ENCODE measurements at places on chromosomes 5 and 9.
A peak's percentile ranks its signal among the peaks of the same experiment; 100 is the strongest.

DNA sequence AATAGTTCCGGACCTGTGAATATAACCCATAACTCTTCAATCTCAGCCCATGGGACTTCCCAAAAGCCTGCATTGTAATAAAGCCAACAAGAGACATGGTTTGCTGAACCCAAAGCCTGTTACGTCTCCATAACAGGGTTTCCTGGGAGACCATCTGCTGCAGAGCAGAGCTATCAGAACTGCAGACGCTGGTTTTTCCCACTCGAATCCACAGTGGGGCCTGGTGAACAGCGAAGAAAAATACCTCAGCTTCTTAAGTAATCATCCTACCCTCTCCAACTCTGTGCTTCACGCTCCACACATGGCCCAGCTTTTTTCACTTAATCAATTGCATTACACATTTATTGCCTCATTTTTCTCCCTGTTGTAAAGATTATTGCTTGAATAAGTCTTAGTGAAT lies 409.5 kb upstream of the GRIA1 start:
- DNase-seq = no peak

- peak; percentile 63 for DNase-seq
Observed at GRCh38 chr9:101462558-101462957, 27.0 kb upstream of the ALDOB start.

GRCh38 chr9:77952635-77953328 lies 78.8 kb downstream of the GNAQ start:
- no peak for DNase-seq

DNA sequence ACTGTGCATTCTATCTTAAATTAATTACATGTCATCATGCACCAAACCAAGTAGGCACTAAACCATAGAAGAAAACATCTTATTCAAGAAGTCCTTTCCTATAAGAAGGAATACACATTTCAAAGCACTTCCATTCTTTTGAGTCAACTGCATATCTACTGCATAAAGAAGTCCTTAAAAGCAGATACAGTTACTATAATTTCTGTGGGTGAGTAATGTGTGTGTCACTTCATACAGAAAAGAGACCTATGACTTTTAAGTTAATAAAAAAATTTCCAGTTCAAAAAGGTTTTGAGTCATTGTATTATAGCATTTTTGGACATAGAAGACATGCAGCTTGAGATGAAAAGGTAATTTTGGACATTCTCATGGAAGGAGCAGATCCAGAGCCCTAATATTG lies 125.0 kb downstream of the DTWD2 start:
- no peak for DNase-seq

DNA sequence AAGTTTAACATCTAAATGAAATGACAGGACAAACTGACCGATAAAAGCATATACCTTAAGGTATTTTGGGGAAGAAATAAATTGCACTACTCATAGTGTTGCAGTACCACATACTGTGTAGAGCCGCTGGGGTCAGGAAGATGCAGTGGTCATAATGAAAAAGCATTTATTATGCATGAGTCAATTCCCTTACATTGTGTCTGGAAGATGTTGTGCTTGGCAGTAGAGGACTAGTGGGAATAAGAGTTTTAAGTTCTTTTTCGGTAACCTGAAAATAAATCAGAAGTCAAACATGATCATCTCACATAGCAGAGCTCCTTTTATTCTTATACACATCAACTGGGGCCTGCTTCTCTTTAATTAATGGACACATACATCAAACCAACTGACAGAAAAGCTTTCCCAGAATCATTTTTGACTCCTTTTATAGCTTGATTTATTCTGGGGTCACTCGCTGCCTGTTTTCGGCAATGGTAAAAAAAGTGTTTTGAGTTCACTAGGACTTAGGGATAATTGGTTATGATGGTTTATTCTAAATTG lies 262.5 kb upstream of the CHD1 start:
- DNase-seq = no peak

- peak; percentile 66 for DNase-seq
Observed at GRCh38 chr5:141402553-141403243, at the start of gene PCDHGA9. TSS of gene PCDHGA9 (plus strand) at chr5:141402778. CDS start at chr5:141402953, 175 bp downstream.

- DNase-seq = no peak
Observed at GRCh38 chr9:110255034-110255462, 1.3 kb downstream of the TXN start.

- DNase-seq = no peak
Observed at GRCh38 chr9:101498323-101498722, 35.3 kb upstream of the RNF20 start.

GRCh38 chr9:134515026-134515821 lies 126.4 kb upstream of the COL5A1 start:
- no peak for DNase-seq

DNA sequence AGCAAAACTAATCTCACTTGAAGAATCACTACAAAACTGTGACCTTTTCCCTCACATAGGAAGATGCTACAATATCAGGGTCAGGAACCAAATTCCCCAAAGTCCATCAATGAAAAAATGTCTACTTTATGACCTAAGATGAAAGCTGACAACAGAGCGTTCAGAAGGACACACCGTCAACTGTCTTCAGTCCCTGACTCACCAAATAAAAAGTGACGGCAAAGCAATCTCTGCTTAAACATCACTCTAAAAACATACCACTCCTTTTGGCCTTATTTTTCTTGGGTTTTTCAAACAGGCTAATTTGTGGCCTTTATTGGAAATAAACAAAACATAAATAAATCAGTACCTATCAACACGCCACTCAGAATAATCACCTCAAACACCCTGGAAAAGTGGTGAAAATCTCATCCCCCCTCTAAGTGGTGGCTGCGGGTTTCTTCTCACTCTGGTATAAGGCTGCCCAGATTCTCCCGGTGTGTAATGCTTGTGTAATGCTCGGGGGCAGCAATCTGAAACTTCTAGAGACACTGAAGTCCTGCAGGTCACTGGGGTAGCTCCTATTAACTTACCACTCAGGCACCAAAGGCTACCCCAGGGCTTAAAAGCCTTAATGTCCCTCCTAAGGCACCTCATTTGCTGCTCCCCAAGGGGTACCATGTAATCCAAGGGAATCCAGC lies 29.5 kb downstream of the SEMA4D start:
- no peak for DNase-seq

- DNase-seq = no peak
Observed at GRCh38 chr5:17436761-17437221, 61.2 kb upstream of the TAF11L2 start.

- DNase-seq = no peak
Observed at GRCh38 chr5:68562308-68562707, 346.8 kb downstream of the PIK3R1 start.

DNA sequence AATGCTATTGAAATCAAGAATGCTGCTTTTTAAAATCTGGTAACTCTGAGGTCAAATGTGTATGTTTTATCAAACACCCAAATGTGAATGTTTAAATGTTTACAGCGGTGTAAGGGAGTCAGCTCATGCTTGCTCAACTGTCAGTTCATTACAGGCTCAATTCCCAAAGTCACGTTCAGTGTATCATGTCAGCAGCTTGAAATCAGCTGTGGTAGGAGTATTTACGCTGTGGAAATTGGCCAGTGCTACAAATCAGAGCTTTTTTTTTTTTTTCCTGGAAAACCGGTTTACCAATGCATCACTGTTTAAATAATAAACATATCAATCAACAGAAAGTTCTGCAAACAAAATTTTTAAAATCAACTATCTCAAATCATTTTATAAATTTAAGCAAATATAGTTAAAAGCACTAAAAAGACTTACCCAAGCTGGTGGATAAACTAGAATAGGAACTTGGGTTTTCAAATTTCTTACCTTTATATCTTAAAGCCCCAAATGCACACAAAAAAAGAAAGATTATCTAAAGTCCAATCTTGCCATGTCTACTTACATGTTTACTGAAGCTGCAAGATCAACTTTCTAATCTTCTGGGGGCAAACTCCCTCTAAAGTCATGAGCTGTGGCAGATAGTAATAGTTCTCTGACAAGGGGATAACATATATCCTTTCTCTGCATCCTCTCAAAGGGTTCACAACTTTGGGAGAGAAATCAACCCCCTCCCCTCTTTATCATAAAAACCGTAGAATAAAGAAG lies 57.6 kb upstream of the GRAMD2B start:
- no peak for DNase-seq

DNA sequence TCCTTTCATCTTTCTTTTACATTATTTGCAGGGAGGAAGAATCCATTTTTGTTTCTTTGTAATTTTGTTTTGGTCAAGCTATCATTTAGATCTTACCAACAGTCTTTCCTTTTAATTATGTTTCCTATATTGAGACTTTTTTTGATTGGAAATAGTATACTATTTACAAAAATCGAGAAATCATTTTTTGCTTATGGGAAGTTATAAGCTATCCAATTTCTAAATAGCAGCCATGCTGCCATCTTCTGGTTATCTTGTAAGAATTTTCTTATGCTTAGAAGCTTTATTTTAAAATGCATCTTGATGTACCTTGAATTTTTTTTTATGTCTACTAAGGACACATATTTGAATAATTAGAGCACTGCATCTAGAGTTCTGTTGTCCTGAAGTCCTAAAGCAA lies 821.2 kb downstream of the PTPRD start:
- DNase-seq = no peak

GRCh38 chr5:580436-580835 lies 31.7 kb upstream of the CEP72 start:
- no peak for DNase-seq

- no peak for DNase-seq
Observed at GRCh38 chr9:113176803-113177202, 26.0 kb downstream of the SLC31A2 start.

DNA sequence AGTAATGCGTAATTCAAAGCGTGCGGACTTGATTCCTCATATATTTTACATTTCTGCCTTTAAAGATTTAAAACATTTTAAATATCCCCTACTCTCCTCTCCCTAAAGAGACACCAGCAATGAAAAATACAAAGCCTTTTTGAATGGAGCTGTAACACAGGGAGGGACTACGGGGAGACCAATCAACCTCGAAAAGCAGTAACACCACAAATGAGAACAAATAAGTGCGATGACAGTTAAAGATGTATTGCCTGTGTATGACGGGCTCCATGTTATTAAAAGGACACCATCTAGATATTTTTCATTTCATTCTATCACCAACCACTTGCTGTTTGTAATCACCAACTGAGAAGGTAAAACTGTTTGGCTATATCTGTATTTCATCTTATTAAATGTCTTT lies 230.3 kb upstream of the TBCA start:
- DNase-seq = no peak

DNA sequence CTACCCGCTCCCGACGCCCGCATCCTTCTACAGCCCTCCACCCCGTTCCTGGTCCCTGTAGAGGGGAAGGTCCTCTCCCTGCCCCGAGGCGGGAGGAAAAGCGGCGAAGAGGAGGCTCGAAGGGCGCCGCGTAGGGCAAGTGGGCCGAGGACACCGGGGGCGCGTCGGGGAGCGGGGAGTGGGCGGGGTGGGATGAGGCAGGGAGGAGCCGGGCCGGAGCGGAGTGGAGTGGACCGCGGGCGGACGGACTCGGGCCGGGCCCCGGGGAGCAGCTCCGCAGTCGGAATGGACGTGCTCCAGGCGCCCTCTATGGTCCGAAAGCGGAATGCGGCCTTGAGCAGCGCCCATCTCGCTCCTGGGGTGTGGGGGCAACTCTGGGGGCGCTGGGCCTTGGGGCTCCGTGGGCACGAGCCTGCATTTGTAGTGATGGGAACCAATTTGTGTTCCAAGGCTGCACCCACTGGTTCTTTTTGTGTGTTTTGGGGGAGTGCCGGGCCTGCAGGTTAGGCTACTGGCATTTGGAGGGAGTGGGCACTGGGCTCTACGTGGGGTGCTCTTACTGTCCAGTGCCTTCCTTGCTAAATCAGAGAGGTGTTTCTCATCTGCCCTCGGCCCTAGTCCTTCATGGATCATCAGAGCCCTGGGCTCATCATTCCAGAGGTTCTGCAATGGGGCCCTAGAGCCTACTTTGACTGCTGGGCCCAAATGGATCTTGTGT lies 7.3 kb downstream of the IRX1 start:
- no peak for DNase-seq

DNA sequence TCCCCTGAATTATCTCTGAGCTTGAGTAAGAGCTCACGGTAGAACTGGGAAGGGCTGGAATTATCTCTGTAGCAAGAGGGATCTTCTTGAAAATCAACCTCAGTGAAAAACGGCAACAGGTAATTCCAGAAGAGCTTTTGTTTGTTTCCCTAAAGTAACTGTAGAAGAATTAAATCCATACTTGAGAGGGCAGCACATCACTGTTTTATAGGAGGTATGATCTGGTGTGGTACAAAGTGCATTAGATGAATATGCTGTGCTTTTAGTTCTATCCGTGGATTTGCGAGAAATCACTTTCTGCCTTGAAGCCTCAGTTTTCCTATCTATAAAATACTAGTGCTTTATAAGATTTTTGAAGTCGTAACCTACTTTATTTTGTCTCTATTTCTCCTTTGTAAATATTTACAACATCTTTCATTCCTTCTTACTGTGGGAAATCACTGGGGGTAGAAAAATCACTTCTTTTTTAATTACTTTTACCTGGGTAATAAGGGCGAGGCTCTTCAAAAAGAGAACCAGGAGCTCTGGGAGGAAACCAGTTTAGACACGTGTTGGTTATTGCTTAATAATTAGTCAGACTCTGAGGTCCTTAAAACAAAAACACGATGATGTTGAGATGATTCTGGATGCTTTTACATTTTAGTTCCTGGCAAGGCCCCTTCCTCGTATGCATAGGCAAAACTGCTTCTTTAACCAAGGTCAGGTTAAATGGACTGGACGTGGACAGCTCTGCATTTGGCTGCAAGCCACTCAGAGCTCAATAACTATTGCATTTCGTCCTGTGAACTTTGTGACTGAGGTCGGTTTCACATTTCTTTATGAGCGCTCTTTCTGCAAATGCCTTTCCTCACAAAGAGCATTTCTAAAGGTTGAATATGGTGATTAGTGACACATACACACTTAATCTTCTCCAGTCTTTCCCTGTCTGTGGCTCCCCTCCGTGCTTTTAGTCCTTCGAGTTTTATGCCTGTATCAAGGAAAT lies 376.1 kb downstream of the BRINP1 start:
- DNase-seq = no peak

GRCh38 chr5:178361657-178362445 lies 129.2 kb upstream of the PHYKPL start:
- DNase-seq = no peak

DNA sequence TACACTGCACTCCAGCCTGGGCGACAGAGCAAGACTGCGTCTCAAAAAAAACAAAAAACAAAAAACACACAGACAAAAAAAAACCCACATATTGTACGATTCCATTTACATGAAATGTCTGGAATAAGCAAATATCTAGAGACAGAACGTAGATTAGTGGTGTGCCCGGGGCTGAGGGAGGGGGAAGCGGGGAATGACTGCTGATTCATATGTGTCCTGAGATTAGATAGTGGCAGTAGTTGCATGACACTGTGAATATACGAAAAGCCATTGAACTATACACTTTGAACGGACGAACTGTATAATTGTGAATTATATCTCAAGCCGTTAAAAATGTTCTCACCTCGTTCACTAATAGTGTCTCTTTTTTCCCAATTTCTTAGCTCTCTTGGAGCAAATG lies 23.9 kb downstream of the FGF1 start:
- DNase-seq = no peak

- DNase-seq = no peak
Observed at GRCh38 chr9:3534614-3535404, 9.0 kb upstream of the RFX3 start.

DNA sequence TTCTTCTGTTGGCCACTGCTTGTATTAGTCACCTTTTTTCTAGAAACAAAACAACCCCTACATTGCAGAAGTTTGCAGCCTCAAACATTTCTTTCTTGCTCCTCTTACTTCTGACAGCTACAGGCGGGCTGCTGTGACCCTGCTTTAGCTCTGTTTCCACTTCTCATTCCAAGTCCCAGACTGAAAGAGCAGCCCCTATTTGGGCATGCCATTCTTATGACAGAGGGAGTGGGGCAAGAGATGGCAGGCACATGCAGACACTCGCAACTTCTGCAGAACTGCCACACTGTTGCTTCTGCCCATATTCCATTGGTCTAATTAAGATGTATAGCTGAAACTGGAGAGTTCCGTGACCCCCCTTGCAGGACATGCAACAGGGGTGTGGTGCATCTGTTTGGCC lies 19.6 kb upstream of the RPS23 start:
- no peak for DNase-seq

Measured in H54 (cell line).